NCI-H1436 (cell line): ENCODE measurements at places on chromosomes 3 and 15.

DNA sequence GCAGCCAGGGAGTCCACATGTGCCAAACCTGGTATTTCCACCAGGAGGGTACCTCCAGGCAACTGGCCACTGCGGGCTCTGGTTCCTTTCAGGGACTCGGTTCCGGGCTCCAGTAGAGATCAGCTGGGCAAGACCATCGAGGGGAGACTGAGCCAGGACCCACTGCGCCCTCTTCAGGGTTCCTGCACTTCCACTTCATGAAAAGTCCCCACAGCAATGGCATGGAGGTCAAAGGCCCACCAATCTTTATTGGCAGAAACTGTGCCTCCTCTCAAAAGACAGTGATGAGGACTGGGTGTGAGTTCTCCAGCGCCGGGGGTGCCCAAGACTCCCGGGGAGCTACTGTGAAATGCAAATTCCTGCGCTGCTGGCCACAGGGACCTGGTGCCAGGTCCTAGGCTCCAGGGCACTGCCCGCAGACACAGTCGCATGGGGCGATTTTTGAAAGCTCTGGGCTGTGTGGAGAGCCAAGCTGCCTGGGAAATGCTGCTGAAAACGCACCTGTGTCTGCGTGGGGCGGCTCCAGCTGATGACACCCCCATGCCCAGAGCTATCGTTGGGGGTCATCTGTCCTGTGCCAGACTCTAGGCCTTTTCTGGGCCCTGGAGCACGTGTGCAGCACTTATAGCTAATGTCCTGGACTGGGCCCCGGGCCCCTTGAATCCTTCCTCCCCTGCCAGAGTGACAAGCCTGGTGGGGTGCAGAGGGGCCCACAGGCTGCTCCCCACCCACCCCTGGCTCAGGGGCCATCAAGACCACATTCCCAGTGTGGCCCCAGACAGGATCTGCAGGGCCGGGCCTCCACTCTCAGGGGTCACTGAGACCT, 144.0 kb downstream of the NSMCE3 start:
- no peak for DNase-seq

DNA sequence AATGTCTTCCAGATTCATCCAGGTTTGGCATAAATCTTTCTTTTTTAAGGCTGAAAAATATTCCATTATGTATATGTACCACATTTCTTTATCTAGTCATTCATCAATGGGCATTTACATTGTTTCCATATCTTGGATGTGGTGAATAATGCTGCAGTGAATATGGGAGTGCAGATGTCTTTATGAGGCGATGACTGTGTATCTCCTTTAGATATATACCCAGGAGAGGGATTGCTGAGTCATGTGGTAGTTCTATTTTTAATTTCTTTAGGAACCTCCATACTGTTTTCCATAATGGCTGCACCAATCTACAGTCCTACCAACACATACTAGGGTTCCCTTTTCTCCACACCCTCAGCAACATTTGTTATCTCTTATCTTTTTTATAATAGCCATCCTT, 96.3 kb downstream of the LRRC28 start:
- no peak for DNase-seq

DNA sequence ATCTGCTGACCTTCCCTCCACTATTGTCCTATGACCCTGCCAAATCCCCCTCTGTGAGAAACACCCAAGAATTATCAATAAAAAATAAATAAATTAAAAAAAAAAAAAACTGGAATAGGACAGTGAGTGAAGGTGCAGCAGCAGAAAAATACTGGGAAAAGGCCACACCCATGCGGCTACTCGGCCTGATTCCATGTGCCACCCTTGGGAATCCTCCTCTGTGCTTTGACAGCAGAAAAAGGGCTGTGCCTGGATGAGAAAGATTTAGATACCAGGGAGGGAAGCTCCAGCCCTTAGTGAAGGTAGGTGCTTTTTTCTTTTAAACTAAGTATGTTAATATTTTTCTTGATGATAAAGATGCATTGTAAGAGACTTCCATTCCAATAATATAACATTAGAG, 107.8 kb downstream of the CTNNB1 start:
- no peak for DNase-seq

- no peak for DNase-seq
Measured at GRCh38 chr3:2352134-2352762, 253.6 kb downstream of the CNTN4 start.

DNA sequence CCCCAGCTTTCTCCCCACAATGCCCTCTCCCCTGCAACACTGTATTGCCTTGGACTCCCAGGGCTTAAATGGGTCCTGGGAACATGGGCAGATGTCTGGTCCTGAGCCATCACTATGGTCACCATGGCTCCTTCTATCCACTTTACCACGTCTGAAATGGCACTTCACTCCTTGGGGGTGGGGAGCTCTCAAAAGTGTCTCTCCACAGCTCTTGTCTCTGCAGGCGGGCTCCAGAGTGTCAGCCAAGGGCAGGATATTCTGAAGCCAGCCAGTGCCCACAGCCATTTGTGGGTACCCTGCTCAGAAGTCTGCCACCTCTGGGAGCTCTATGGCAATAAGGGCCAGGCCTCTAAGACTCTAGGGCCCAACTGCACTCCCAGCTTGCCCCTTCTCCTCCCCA, 163.9 kb downstream of the PPM1L start:
- no peak for DNase-seq

GRCh38 chr3:161142486-161142885, 37.3 kb upstream of the B3GALNT1 start:
- no peak for DNase-seq
